Upper lobe of left lung (tissue), 6 donors: ENCODE measurements at places on chromosomes 3 and 15. TPM values are rescaled to one million over a fixed set of nuclear protein-coding genes. Genes with fewer than 3 reads are reported as not detected.

Gene XRN1
- total RNA-seq: 34.5 TPM

Gene SCN11A
- total RNA-seq: 0.10 TPM

Gene GNAT1
- not detected for total RNA-seq

Gene CORO2B
- total RNA-seq: 2.1 TPM

Gene ROBO1
- 25.5 TPM for total RNA-seq

Gene BUB1B
- total RNA-seq: 3.0 TPM

Gene GXYLT2
- 4.4 TPM for total RNA-seq

Gene EFCC1
- 20.6 TPM for total RNA-seq

Gene TGM4
- not detected for total RNA-seq

Gene NPAP1
- total RNA-seq: not detected

Gene ZNF639
- 21.0 TPM for total RNA-seq

Gene C3orf85
- not detected for total RNA-seq

Gene ATP13A5
- 0.66 TPM for total RNA-seq

Gene ITIH1
- 0.40 TPM for total RNA-seq

Gene CCR9
- 0.13 TPM for total RNA-seq

Gene C3orf49
- not detected for total RNA-seq

Gene CSPG5
- 6.1 TPM for total RNA-seq

Gene TMEM158
- 3.8 TPM for total RNA-seq

Gene KCNMB2
- total RNA-seq: not detected

Gene SYNPR
- total RNA-seq: not detected

Gene NUDT16
- 66.0 TPM for total RNA-seq

Gene PROS1
- 81.8 TPM for total RNA-seq

Gene CYP19A1
- not detected for total RNA-seq

Gene SMCO1
- total RNA-seq: not detected

Gene GOLGA6D
- total RNA-seq: not detected

Gene SPPL2A
- 115 TPM for total RNA-seq

Gene CNTN3
- 1.1 TPM for total RNA-seq

Gene SLC22A13
- 1.6 TPM for total RNA-seq

Gene MAP6D1
- total RNA-seq: 2.4 TPM

Gene WNT5A
- 26.7 TPM for total RNA-seq

Gene OR5K2
- total RNA-seq: not detected

Gene CELF6
- 29.3 TPM for total RNA-seq

Gene GPD1L
- 124 TPM for total RNA-seq

Gene CCRL2
- 4.2 TPM for total RNA-seq

Gene CCDC39
- total RNA-seq: 18.2 TPM

Gene ADCY5
- total RNA-seq: 23.0 TPM

Gene MKRN3
- total RNA-seq: not detected

Gene AADACL2
- total RNA-seq: not detected

Gene SEMA3G
- total RNA-seq: 19.5 TPM

Gene SAMD7
- not detected for total RNA-seq

Gene NTRK3
- 2.5 TPM for total RNA-seq

Gene SERPINI2
- 1.5 TPM for total RNA-seq

Gene GOLGA8R
- 3.8 TPM for total RNA-seq

Gene CHRNA3
- 0.34 TPM for total RNA-seq

Gene CPOX
- 18.2 TPM for total RNA-seq

Gene ZNF660
- 1.3 TPM for total RNA-seq

Gene CFAP44
- total RNA-seq: 12.7 TPM

Gene SEMA3F
- 75.8 TPM for total RNA-seq
